Activated CD4-positive, CD25-positive, alpha-beta regulatory T cell (primary cell): ENCODE measurements at places on chromosomes 13 and 19.

- DNase-seq = no peak
These were observed 617 bp upstream of the IQCN start for GRCh38 chr19:18274781-18275356.

DNA sequence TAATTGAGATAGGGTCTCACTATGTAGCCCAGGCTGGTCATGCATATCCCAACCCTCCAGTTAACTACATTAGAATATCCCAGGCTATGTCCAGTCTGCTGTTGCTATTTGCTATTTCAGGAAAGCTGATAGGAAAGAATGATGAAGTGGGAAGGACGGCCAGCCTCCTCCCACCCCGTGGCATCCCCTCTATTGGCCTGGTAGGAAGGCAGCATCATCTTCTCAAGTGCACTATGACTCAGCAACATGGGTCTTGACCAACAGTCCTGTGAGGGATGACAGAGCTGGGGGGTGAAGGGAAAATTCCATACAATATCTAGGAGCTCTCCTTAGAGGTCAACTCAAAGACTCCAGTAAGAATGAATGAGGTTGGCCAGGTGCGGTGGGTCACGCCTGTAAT is 48.0 kb upstream of the ABCC4 start:
- no peak for DNase-seq

DNA sequence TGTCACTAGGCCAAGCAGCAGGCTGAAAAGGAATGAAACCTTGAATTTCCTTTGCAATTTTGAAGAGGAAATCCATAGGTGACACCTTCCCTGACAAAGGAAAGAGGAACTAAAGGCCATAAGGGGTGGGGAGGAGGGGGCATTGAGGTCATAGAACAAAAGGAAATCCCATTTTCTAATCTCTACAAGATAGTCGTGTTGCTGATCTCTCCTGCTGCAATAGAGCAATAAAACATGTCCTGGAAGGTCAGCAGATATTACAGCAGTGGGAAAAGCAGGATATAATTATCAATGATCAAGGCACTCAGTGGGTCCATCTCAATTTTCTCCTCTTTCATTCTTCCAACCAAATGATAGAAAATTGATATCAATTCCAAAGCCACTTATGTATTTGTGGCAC is 20.3 kb upstream of the RAP2A start:
- DNase-seq = no peak

DNA sequence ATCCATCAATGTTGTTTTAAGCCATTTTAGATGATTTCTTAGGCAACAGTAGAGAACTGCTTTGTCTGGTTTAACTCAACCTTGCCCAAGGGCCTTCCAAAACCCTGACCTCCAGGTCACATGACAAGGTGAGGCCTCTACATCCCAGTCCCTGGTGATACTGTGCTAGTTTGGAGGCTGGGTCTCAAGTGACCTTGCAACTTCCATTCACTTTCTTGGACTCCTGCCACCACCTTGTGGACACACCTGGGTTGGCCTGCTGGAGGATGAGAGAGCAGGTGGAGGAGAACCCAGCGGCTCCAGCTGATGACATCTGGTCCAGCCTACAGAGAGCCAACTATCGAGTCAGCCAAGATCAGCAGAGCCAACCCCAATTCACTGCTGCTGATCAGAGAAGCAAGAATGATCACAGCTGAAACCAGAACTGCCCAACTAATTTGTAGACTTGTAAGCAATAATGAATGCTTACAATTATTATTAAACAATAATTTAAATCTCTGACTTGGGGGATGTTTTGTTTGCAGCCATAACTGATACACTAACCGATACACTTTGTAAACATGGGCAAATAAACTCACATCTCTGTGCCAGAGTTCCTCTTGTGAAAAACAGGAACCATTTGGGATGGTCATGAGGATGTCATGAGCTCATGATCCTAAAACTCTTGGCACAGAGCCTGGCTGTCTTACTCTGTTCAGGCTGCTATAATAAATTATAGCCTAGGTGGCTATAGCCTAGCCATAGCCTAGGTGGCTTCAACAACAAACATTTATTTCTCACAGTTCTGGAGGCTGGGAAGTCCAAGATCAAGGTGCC is 11.5 kb downstream of the FAM187B start:
- no peak for DNase-seq

- DNase-seq = no peak
These were observed 100.7 kb downstream of the DGKH start for GRCh38 chr13:42149136-42149535.

GRCh38 chr13:47846886-47847285 is 154.2 kb downstream of the SUCLA2 start:
- no peak for DNase-seq

GRCh38 chr19:40231057-40231456 is 4.6 kb upstream of the CCNP start:
- DNase-seq = no peak

- DNase-seq = no peak
These were observed 11.5 kb downstream of the CCDC70 start for GRCh38 chr13:51873117-51873798.

GRCh38 chr19:36139120-36139472 is 770 bp upstream of the CAPNS1 start:
- no peak for DNase-seq

DNA sequence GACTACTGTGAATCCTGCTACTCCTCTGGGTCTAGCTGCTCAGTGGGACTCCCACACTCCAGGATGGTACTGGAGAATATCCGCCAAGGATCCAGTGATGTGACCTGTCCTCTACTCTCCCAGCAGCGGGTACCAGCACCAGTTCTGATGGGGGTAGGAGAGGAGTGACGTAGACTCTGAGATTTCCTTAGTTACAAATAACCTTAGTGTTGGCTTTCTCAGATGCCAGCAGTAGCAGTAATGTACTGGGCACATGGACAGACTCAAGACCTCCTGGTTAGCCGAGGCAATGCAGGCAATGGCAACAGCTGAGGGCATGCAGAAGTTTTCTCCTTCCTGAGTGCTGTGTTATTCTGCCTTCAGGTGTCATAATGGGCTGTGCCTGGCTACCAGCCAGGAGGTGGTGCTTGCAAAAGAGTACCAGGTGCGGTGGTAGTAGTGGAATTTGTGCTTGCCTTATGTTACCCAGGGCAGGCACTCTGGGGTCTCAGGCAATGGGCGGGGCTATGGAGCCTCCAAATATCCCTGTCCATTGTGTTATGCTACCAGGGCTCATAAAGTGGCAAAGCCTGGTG is 105.3 kb upstream of the KLF5 start:
- no peak for DNase-seq

GRCh38 chr19:40365613-40366401 is 17.3 kb downstream of the PLD3 start:
- no peak for DNase-seq

- DNase-seq = no peak
These were observed 9.1 kb downstream of the GPR42 start for GRCh38 chr19:35379992-35380391.

DNA sequence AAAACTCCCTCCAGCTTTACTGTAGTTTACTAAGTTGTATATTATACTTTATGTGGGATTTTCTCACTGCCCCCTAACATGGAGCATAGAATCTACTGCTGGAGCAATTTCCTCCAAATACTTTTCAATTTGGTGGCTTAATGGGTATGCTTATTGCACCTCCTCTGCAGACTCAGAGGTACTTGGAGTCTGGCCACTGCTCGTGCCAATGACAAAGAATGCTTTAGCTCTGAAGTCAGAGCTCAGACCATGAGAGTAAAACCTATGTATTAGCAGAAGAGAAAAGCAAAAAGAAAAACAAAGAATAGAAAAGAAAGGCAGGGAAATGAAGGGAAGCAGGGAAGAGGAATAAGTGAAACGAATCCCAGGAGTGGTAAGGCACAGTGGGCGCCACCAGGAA is 71.9 kb downstream of the SUCLA2 start:
- DNase-seq = no peak

- no peak for DNase-seq
These were observed 1555.5 kb downstream of the UQCRFS1 start for GRCh38 chr19:27657271-27658051.

DNA sequence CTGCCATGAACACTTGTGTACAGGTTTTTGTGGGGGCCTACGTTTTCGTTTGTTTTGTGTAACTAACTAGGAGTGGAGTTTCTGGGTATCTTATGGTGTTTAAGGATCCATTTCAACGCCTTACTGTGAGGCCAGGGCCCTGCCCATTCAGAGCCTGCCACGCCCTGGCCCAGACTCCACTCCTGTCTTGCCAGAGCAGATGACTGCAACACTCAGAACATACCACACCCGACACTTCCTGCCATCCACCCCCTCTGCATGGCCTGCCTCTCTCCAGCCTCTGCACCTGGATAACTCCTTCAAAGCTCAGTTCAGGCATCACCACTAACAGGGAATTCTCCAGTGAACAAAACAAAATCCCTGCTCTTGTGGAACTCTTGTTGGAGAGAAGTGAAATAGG is 43.2 kb downstream of the RGCC start:
- DNase-seq = no peak

DNA sequence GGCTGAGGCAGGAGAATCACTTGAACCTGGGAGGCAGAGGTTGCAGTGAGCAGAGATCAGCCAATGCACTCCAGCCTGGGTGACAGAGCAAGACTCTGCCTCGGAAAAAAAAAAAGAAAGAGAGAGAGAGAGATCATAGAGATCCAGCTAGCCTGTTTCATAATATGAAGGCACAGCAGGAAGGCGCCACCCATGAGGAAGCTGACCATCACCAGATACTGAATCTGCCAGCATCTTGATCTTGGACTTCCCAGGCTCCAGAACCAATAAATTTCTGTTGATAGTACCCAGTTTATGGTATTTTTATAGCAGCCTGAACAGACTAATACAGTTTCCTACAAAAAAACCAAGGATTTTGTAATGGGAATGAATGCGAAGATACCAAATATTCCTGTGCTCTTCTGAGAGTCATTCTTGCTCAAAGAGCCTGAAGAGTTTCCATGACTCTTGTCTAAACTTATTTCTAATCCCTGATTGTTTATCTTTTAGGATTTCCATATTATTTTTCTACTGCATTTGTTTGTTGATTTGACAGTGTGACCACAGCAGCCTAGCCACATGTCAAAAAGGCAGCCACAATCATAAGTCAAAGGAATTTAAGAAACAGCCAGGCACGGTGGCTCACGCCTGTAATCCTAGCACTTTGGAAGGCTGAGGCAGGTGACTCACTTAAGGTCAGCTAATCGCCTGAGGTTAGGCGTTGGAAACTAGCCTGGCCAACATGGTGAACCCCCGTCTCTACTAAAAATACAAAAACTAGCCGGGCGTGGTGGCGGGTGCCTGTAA is 37.7 kb upstream of the PDCD5 start:
- no peak for DNase-seq

GRCh38 chr19:478236-478903 is 17.5 kb upstream of the SHC2 start:
- DNase-seq = no peak

GRCh38 chr19:42762789-42763188 is 2.7 kb downstream of the PSG8 start:
- no peak for DNase-seq

GRCh38 chr13:111908361-111908760 is 158.6 kb upstream of the SOX1 start:
- no peak for DNase-seq

DNA sequence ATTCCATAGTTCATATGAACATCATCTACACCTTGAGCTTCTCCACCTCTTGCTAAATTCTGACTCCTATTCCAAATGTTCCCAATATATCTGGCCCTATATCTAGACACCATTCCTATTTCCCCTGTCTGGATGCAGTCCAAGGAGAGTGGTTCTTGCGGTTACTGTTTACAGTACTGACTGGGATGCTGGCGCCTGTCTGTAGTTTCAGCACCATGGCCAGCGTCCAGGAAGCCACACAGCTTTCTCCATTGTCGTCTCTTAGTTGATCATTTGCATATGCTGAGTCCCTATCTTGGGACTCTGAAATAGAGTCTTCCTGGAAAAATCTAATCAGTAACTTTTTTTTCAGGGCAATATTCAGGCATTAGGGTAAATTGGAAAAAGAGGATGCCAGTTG is 14.9 kb downstream of the LAIR2 start:
- peak; percentile 40 for DNase-seq

DNA sequence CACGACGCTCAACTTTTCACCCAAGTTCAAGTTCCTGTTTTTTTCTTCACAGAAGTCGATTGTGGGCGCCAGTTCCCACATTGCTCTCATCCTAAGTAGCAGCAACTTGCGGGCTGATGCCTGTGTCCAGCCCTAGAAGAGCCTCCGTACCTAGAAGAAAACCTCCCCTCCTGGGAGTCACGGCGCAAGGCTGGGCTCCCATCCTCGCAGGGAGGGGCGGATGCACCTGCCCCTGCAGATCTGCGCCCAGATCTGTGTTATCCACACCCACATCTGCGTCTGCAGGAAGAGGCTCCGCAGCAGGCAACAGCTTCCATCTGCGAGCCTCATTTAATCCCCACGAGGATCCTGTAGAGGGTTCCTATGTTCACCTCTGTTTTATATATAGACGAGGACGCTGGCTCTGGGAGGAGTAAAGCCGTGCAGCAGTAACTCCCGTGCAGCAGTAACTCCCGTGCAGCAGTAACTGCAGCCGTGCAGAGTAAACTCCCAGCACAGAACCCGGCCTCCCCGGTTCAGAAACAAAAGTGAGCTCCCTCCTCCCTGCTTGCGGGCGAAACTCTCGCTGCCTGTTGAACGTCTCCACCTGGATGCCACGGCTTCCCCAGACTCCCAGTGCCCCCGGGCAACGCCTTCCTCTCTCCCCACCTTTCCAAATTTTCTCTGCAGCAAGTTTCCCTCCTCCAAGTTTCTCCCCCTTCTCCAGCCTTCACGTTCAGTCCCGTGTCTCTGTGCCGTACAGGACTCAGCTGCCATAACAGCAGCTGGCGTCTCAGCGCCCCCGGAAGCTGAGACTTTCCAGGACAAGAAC is 23.5 kb upstream of the LAIR1 start:
- DNase-seq = no peak

GRCh38 chr19:43784241-43784980 is 3.6 kb upstream of the KCNN4 start:
- DNase-seq = peak; percentile 21

- DNase-seq = no peak
These were observed 47.0 kb downstream of the FOXO1 start for GRCh38 chr13:40619479-40619814.

DNA sequence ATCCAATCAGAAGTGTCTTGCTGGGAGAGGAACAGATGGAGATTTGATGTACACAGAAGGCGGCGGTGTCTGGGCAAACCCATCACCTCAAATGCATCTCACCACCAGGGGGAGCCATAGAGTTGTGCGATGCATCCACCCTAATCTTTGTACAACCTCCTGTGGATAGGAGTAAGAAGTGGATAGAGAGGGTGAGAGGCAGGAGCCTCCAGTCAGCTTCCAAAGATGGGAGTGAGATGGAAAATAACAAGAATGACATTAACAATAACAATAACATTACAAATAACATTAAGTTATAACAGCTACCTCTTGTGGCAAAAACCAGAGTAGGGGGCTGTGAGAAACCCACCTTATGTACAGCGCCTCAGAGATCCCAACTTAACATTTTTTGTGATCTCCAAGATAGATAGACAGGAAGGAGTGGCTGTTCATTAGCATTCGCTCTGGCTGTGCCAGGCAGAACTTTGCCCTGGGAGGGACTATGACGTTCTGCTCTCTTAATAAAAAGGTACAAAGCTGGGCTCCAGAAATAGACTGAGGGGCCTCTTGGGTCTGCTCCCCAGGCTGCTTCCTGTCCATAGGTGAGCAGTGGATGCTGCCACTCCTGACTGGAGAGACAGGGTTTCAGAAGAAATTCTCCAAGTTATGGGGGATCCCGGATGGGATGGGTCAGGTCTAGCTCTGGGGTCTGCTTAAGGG is 5.2 kb upstream of the CEACAM18 start:
- peak; percentile 54 for DNase-seq
